ENCODE measurements at places on chromosomes 16 and 17.

DNA sequence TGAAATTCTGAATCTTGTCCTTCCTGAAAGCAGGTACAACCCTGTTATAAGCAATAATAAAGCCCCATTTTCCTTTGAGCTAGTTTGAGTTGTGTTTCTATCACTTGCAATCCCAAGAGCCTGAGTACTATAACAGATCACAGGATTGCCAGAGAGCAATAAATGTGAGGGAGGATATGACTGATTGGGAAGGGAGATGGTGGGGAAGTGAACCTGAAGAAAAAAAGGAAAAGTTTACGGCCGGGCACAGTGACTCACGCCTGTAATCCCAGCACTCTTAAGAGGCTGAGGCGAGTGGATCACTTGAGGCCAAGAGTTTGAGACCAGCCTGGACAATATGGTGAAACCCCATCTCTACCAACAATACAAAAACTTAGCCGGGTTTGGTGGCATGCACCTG lies 80.4 kb downstream of the COX10 start:
- no peak for DNase-seq

GRCh38 chr16:66304151-66304550 lies 62.3 kb upstream of the CDH5 start:
- no peak for DNase-seq

- no peak for DNase-seq
These were observed 84.1 kb downstream of the IRF8 start for GRCh38 chr16:85983064-85983463.

- DNase-seq: no peak
These were observed 45.2 kb upstream of the SMPD3 start for GRCh38 chr16:68493412-68494070.

DNA sequence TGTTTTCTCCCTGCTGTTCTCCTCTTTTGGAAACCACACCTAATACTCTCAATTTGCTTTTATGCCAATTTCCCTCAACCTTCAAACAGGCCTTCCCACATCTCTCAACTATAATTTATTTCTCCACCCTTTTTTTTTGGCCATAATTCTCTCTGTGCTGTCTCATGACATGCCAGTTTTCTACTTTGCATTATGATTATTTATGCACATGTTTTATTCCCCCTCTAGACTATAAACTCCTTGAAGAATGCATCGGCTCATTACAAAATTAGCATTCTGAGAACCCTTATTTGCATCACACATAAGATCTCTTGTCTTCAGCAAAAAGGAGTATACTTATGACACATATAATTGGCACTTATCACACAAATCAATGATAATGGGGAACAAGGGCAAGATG lies 10.9 kb upstream of the LYRM9 start:
- no peak for DNase-seq

- no peak for DNase-seq
These were observed 858 bp upstream of the ASPSCR1 start for GRCh38 chr17:81976332-81977210.

All from activated naive CD4-positive, alpha-beta T cell (primary cell).